NCI-H1092 treated with DMSO at 0.1 percent for 48 hours (cell line): ENCODE measurements at places on chromosomes 3 and 15.
A peak's percentile ranks its signal among the peaks of the same experiment; 100 is the strongest.

DNA sequence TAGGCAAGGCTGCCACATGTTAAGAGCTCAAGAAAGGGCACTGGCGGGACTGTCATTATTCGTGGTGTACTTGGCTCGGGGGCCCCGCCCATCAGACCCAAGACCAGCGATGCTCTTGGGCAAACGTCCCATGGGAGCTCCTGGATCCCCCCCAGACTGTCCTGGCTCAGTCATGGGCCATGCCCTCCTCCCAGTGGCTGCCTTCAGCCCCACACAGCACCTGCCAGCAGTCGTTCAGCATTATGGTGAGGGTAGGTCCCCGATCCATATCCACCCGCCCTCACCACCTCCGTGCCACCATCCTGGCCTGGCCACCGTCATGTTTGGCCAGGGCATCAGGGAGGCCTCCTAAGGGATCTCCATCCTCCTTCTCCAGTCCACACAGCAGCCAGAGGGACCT, 51.4 kb upstream of the IQSEC1 start:
- DNase-seq: no peak

GRCh38 chr15:70443486-70444273, 319.7 kb downstream of the UACA start:
- DNase-seq: no peak

DNA sequence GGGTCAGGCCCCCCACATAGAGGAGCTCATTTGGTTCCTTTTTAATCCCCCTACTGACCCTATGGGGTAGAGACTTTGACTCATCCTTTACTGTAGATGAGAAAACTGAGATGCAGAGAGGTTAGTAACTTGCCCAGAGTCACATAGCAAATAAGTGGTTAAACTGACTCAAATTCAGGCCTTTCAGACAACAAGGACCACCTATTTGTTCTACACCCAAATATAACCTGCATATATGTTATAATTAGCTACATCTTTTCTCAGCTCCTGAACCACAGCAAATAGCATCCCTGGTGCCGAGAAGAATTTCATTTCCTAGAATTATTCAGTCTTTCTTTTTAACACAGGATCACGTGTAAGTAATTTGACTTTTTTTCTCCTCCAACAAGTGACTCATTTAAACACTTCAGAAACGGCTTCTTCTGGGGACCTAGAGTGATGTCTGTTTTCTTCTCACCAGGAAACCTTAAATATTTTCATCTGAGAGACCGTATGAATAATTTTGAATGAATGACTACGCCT, 57.4 kb downstream of the MGLL start:
- DNase-seq: no peak

DNA sequence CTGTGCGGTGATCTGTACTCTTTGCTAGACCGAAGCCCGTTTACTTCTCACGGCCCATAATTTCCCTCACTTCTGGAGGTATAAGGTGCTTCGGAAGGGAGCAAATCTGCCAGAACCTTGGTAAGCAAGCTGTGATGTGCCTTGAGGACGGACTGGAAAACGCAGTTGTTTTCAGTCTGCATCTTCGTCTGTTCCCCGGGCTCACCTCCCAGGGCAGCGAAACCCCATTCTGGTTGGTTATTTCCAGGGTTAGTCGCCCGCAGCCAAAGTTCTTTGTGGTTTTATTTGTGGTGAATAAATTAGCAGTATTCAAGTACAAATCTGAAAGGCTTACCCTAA, 401 bp downstream of the RAMAC start:
- peak; percentile 19 for DNase-seq

DNA sequence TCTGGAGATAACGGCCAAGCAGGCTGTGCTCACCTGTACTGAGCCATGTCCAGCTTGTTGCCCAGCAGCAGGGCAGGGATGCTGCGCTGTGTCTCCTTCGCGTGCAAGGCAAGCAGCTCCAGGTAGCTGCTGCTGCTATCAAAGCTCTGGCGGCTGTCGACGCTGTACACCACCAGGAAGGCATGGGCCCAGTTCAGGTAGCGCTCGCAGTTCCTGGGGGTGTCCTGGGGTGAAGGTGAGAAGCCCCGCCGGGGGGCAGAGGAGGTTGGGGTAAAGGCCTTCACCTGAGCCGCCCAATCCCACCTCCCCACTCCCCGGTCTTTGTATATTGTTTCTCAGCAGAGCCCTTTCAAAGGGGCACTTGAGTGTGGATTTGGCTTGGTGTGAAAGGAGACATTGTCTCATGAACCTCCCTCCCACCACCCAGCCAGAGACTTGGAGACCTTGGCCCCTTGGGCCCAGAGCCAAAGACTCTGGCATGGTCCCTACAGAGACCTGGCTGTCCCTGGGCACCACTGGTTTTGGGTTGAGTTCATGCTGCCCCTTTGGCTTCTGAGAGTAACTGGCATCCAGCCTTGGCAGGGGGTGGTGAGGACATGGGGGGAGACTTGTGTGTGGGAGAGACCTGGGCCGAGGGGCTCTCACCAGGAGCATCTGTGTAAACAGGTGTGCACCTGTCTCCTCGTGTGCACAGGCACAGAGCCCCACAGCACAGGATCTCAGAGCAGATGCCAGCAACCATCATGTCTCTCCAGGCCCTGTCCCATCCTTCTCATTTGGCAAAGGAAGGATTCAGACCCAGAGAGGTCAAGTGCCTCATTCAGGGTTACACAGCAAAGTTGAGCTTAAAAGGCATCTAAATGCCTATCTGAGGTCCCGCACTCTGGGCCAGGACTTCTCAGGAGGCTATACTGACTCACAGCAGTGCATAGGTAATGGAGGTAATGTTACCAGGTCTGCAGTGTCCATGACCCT, 9.1 kb downstream of the RASL12 start:
- no peak for DNase-seq

GRCh38 chr3:126955004-126955790, 27.7 kb upstream of the PLXNA1 start:
- DNase-seq: no peak

- no peak for DNase-seq
These were observed 134.1 kb downstream of the VPS8 start for GRCh38 chr3:184945886-184946625.

- no peak for DNase-seq
These were observed 16.5 kb downstream of the TRPM7 start for GRCh38 chr15:50670115-50670514.

GRCh38 chr15:62902821-62903220, 139.7 kb upstream of the TPM1 start:
- no peak for DNase-seq

- DNase-seq: no peak
These were observed 14.4 kb upstream of the ZBTB38 start for GRCh38 chr3:141353652-141354495.

DNA sequence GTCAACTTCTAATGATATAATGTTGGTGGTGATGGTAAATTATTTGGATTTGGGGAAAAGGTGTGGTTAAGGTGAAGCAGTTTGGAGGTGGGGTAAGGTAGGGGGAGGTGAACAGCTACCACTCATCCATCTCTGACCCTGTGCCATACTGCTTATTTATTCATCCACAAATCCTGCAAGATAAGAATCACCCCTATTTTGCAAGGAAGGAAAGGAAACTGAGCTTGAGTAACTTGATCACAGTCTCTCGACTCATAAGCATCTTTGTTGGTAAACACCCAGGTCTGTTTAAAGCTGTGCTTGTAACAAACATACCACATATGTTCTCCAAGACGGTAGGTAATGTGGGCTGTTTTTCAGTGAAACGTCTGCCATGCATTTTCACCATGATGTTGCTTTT, 67.3 kb downstream of the PTPRG start:
- no peak for DNase-seq

DNA sequence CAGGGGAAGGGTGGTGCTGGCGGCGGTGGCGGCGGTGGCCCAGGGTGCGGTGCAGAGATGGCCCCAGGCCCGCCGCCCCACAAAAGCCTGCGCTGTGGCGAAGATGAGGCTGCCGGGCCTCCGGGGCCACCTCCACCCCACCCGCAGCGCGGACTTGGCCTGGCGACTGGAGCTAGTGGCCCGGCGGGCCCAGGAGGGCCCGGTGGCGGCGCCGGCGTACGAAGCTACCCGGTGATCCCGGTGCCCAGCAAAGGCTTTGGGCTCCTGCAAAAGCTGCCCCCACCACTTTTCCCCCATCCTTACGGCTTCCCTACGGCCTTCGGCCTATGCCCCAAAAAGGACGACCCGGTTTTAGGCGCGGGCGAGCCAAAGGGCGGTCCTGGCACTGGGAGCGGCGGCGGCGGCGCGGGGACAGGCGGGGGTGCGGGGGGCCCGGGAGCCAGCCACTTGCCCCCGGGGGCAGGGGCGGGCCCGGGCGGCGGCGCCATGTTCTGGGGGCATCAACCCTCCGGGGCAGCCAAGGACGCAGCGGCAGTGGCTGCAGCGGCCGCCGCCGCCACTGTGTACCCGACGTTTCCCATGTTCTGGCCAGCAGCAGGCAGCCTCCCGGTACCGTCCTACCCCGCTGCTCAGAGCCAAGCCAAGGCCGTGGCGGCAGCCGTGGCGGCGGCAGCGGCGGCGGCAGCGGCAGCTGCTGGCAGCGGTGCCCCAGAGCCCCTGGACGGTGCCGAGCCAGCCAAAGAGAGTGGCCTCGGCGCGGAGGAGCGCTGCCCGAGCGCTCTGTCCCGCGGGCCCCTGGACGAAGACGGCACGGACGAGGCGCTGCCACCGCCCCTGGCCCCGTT, 1.6 kb downstream of the SKOR1 start:
- DNase-seq: no peak

GRCh38 chr15:100686021-100686724, 83.8 kb downstream of the ASB7 start:
- no peak for DNase-seq

DNA sequence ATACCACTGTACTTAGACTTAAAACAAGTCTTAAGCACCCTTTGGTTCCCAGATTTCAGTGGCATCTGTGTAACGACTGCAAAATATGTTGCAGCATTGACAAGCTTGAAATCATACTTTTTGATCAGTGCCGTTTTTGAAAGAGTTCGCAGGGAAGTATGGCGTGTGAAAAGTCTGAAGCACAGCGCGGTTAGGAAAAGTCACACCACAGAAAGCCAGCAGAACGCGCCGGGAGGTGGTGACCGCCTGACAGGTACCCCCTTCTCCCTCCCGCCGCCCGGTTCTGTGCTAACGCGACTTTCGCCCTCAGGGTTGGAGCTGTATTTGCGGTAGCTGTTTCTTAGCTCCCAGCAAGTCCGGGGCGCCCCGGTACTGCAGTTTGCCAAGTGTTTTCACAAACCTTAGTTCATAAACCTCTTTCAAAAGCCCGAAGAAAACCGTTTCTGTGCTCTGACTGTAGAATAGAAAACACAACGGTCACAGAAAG, 481 bp upstream of the CRYBG3 start:
- no peak for DNase-seq

DNA sequence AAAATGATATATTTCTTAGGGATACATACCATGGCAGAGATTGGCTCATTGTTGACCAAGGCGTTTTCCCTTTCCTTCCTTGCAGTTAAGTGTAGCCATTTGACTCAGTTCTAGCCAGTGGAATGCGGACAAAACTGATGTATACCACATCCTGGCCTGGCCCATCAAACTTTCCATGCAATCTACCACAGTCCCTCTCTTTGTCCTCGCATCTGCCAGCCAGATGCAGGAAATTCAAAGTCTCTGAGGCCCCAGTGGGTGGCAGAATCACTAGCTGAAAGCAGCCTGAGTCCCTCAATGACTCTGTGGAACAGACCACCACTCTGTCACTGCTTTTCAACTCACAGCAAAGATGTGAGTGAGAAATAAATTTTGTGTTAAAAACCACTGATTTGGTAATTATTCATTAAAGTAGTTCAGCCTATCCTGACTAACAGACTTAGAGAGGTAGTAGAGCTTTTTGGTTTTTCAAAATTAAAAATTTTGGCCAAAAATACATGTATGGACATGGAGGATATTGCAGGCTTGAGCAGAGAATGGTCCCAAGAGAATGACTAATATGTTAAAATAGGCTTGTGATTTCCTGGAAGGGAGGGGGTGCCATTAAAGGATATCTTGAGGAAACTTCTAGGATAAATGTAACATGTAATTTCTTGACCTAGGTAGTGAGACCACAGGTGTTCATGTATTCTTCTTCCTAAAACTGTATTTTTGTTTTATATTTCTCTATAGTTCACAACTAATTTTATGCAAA, 10.9 kb downstream of the LRRFIP2 start:
- no peak for DNase-seq

DNA sequence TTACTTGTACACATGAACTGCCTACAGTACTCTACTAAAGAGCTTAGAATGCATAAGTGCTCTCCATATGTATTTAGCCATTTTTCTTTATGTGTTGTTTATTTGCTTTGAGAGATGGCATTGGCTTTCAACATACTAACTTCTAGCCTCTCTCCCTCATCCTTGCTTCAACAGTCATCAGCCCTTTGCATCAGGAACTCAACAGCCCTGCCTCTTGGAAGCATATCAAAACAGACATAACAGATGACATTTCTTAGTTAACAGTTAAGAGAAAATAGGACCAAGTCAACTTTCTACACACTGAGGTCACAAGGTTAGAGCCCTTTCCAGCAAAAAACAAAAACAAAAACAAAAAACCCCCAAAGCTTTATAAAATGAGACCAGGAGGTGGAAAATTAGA, 145.6 kb downstream of the TCF12 start:
- DNase-seq: no peak

DNA sequence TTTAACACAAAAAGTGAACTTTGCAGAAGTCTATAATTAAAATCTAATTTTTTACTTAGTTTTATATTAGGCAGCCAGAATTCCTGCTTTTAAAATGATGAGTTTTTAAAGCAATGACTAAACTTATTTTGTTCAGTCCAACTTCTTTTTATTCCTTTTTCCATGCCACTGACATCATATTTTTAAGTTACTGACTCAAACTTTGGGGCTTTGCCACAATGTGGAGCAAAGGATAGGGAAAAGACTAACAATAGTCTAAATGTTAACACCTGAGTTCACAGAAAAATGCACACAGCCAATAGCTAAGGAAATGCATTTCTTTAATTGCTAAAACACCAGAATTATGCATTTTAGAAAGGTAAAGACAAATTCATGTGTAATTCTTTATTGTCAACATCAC, 647.6 kb upstream of the DPPA4 start:
- DNase-seq: no peak

- DNase-seq: no peak
These were observed 23.0 kb downstream of the MYH15 start for GRCh38 chr3:108487439-108487838.

DNA sequence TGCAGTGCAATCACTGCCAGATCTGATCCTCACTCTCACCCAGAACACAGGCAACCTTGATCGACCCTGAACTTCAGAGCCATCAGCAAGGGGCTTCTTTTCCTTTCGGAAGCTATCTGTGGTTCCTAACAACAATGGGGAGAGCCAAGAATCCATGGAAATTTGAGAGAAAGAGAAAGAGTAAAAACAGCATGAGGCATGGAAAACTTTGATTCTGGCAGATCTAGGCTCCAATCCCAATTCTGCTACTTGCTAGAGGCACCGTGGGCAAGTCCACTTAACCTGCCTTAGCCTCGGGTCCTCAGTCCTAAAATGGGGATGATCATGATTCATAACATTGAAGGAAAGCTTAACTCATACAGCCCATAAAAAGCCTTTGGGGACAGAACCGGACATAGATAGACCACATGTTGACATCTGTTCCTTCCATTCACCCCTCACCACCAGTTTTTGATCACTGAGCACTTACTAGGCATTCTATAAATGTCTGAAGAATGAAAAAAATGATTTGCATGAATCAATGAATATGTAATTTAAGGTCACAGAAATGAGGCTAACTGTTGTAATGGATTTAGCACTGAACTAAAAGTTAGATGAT, 605.7 kb upstream of the CFAP20DC start:
- DNase-seq: no peak

GRCh38 chr15:72972362-72972761, 79.9 kb upstream of the NEO1 start:
- DNase-seq: no peak

- DNase-seq: no peak
These were observed 70.0 kb upstream of the LIMD1 start for GRCh38 chr3:45524565-45524964.
